ENCODE measurements at places on chromosomes 6 and 20.

DNA sequence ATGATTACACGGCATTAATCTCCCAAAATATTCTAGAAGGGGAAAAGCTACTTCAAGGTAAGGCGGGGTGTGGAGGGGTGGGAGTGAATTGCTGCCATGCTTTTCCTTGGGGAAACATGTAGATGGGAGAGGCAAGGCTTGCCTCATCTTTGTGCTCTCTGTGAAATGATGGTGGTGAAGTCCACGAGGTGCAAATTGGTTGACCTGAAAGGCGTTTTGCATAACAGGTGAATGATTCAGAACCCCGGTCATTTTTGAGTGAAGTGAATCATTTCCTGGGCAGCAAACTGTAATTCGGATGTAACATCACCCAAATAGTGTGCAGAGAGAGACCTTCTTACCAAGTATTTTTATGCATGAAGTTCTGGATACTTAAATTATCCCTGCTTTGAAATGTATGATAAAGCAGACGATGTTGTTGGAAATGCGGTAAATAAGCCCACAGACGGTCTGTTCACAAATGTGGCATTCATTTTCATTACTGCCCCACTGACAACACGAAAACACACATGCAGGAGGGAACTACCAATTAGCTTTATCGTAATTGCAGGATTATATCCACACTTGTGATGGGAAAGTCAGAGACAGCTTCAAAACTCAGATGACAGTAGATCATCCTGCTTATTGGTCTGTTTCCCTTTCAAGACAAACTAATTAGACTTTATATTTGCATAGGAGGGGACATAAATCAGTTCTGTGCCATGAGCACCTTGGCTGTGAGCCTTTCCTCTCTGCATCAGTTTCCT is 3.0 kb downstream of the CDH4 start:
- DNase-seq, result no peak

- DNase-seq, result no peak
Measured at GRCh38 chr20:63738687-63739129, 868 bp upstream of the SLC2A4RG start.

DNA sequence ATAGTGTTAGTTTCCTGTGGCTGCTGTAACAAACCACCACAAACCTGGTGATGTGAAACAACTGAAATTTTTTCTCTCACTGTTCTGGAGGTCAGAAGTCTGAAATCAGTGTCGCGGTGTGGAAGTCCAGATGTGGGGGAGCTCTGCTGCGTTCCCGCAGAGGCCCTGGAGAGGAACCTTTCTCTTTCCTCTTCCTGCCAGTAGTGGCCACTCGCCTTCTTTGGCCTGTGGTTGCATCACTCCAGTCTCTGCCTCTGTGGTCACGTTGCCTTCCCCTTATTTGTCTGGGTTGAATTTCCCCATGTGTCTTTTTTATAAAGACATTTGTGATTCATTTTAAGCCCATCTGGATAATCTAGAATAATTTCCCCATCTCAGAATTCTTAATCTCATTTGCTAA is 295.5 kb upstream of the FLRT3 start:
- DNase-seq, result no peak

- DNase-seq, result no peak
Measured at GRCh38 chr6:17945111-17945510, 42.3 kb downstream of the KIF13A start.

DNA sequence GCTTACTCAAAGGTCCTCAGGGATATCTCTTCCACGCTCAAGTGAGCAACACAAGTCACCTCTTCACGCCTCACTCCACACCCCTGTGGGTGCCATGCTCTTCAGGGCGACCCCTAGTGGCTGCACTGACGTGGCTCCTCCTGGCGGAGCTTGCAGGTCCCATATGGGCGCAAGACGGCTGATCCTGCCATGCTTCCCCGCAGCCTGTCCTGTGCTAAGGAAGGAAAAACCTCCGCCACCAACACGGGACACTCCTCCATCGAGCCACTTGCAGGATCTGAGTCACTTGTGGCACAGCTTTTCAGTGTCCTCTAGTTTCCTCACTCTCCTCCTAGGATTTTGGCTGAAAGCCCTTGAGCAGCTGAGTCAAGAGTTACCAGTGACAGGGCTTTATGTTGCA is 90.7 kb downstream of the KHDC1L start:
- DNase-seq, result peak; percentile 10

GRCh38 chr6:145327586-145327985 is 407.7 kb downstream of the EPM2A start:
- DNase-seq, result no peak

GRCh38 chr6:168867247-168868102 is 386.2 kb downstream of the THBS2 start:
- no peak for DNase-seq

DNA sequence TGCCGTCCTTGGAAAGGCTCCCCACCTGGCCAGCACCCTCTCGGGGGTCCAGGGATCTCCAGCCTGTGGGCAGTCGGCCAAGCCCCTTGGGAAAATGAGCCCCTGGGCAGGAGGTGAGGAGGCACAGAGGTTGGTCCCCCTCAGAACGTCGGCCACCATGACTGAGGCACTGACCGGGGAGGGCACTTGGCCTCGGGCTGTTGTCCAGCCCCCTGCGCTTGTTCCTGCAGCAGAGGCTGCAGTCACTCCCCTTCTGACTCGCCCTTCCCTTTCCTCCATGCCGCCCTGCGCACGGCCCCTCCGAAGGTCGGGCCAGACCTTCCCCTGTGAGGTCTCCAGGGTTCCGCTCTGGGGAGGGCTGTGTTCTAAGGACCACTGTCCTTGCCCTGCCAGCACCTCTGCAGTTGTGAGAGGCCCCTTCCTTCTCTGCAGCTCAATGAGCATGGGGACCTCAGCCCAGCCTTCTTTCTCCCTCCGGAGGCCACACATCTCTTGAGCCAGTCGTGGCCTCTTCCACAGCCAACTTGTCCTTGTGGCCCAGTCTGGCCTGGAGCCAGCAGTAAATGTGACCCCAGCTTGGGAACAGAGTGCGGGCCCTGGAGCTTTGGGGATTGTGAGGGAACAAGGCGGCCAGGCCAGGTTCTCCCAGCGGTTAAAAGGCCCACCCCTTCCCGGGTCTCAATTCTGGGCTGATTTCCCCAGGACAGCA is 195.5 kb downstream of the DLL1 start:
- DNase-seq, result no peak

DNA sequence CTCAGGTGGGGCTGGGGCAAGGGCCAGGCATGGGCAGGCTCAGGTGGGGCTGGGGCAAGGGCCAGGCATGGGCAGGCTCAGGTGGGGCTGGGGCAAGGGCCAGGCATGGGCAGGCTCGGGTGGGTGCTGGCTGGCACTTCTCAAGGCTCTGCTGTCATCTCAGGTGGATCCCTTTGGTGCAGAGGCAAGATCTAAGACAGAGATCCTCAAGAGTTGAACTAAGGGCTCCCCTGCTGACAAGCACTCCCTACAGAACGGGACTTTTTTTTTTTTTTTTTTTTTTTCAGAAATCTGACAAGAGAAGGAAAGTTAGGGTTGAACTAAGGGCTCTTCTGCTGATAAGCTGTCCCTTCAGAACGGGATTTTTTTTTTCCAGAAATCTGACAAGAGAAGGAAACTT is 24.9 kb downstream of the MMP24OS start:
- no peak for DNase-seq

GRCh38 chr6:130366107-130367005 is 539 bp downstream of the TMEM200A start:
- DNase-seq, result no peak

- no peak for DNase-seq
Measured at GRCh38 chr6:152071843-152072242, 264.4 kb downstream of the ESR1 start.

DNA sequence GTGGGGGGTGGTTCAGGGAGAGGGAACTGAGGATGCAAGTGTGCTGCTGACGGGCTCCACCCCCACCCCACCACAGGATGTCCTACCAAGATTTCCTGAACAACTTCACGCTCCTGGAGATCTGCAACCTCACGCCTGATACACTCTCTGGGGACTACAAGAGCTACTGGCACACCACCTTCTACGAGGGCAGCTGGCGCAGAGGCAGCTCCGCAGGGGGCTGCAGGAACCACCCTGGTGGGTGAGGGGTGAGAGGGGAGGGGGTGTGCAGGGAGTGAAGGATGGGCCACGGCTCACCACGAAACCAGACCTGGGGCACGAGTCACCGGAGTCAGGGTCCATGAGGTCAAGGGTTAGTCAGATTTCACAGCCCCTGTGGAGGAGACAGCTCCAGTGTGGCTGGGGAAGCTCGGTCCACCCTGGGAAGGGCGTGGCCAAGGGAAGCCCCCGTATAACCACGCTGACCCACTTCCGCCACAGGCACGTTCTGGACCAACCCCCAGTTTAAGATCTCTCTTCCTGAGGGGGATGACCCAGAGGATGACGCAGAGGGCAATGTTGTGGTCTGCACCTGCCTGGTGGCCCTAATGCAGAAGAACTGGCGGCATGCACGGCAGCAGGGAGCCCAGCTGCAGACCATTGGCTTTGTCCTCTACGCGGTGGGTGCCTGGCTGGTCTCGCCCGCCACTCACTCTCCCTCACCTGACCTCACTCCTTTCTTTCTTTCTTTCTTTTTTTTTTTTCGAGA is 18.3 kb downstream of the CAPN11 start:
- DNase-seq, result no peak

DNA sequence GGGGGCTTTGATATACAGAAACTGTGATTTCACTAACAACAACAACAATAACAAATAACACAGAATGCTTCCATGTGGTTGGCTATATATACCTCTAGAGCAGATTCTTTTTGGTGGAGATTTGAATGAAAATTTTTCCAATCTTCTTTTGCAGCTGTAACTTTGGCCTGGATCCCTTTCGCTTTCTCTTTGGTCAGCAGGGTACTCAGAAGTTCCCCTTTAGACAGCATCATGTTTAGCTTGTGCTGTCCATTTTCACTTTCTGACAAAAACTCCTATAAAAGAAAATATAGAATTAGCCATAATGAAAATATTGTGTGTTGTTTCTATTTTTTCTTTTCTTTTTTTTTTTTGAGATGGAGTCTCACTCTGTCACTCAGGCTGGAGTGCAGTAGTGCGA is 264.2 kb downstream of the SYNE1 start:
- DNase-seq, result no peak

DNA sequence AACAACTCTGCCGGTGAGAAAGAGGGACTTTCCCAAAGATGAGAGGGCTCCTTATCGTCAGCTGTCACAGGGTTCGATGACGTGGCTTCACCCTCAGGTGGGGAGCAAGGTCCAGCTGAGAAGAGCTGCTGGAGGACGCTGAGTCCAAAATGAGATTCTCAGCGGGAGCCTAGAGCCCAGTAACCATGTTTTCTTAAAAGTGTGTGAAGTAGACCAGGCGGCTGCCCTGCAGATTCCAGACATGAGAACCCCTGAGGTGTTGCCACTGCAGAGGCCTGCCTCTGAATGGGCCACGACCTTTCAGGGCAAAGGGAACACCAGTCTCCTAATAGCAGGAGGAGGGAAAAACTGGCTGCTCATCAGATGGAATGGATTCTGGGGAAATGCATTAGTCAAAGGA is 375.1 kb downstream of the BTBD9 start:
- DNase-seq, result no peak

- no peak for DNase-seq
Measured at GRCh38 chr20:23156170-23156841, 70.2 kb upstream of the CD93 start.

GRCh38 chr6:15977050-15977449 is 151.8 kb upstream of the MYLIP start:
- no peak for DNase-seq

DNA sequence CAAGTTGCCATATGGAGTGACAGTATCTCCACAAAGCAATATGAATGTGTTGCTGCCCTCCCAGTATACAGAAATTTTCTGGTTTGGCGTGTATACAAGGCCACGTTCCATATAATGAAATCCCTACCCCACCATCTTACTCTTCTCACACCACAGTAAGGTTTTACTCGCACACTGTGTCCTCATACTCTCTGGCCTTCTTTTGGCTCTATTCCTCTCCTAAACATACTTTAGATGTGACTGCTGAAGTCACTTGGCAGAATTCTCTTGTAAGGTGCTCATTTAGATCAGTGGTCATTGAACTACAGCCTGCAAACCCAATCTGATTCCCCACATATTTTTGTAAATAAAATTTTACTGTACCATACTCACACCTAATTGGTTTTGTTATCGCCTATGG is 123.2 kb downstream of the RFPL4B start:
- no peak for DNase-seq

DNA sequence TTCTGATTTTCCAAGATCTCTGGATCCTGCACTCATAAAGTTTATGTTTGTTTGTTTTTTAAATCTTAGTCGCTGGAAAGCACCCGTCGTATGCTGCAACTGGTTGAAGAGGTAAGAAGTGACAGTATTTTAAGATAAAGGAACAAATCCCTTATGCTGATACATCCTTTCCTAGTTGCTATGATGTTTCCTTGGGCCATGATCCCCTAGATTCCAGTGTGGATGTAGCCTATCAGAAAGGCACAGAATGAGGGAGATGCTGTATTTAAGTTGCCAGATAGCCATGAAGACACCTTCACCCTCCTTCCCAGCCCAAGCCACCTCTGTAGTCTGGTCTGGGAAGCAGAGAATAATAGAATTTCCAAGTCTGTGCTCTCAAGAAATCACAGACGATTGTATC is 59.0 kb downstream of the SNAP25 start:
- no peak for DNase-seq

GRCh38 chr20:62127799-62128198 is 5.5 kb downstream of the LSM14B start:
- DNase-seq, result no peak

DNA sequence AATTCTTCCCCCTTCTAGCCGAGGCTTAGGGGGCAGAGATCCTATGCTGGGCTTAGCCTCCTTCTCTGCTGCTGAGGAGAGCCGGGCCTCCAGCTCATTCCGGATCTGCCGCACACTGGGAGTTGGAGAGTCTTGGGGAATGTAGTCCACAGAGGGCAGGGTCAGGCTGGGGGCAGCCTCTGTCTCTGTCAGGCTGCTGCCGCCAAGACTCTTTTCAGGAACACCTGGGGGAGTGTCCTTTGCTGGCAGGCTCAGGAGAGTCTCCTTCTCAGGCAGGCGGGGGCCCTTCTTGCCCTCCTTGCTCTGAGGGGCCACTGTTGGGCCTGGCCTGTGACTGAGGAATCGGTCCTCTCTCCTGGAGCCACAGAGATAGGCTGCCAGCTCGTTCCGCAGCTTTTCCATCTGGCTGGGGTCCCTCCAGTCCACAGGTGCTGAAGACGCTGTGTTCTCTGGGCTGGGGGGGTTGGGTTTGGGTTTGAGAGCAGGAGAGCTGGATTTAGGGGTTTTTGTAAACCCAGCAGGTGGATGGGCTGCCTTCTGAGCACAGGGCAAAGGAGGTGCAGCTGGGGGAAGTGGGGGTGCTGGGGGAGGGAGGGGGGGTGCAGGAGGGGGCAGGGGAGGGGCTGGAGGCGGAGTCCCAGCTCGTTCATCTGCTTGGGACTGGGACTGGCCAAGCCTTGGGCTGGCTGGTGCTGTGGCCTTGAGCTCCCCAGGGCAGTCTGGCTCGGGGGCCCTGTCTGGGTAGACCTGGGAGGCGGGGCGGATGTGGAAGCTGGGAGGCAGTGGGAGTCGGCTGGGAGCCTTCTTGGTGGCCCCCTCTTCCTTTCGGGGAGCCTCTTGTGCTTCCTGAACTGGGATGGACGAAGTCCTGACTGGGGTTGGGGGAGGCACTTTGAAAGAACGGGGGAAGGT is 36.1 kb downstream of the C6orf132 start:
- DNase-seq, result no peak

All from stimulated activated CD4-positive, alpha-beta T cell treated with anti-CD3 and anti-CD28 coated beads, Interleukin-15, amount 100 ng/mL, for 48 hours (primary cell).